ENCODE measurements at places on chromosomes 2 and 18.

DNA sequence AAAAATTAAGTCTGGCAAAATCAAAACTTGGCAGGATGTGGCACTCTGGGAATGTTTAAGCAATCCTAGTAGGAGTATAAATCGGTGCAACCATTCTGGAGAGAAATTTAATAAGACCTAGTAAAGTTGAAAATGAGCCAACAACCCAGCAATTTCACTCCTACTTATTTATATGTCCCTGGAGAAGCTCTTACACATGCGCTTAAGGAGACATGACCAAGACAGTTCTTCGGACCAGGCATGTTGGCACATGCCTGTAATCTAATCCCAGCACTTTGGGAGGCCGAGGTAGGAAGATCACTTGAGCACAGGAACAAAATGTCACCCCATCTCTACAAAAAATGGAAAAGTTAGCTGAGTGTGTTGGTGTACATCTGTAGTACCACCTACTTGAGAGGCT is 374.6 kb upstream of the LYPD1 start:
- DNase-seq: no peak

GRCh38 chr2:84285056-84285747 is 173.9 kb downstream of the SUCLG1 start:
- DNase-seq: no peak

- DNase-seq: no peak
Measured at GRCh38 chr2:69272803-69273471, 114.1 kb downstream of the GFPT1 start.

- no peak for DNase-seq
Measured at GRCh38 chr18:41828137-41828536, 126.9 kb upstream of the PIK3C3 start.

DNA sequence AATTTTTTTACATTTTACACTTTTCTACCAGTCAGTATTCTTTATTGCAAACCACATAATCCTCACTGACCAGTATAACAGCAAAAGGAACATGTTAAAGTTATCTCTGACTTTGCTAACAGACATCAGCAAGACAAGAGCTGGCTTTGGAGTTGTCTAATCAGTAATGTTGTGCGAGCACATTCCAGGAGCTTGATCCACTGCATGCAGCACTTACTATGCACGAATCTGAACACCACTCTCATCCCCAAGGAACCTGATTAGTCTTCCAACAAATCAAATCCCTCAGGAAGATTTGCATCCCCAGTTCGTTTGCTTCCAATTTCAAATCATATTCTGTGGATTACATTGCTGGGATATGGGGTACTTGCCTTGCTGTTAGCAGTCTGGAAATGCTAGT is 269.3 kb upstream of the EPC2 start:
- no peak for DNase-seq

DNA sequence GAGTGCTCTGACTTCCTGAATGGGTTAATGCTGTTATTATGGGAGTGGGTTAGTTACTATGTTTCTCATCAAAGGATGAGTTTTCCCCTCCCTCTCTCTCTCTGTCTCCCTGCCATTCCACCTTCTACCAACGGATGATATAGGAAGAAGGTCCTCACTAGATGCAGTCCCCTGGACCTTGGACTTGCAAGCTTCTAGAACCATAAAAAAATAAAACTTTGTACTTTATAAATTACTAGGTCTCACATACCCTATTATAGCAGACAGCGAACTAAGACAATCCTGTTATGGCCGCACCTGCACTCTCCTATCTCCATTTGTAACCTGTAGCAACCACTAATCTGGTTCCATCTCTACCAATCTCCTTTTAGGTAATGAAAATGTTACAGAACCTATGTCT is 564.9 kb downstream of the CNTNAP5 start:
- no peak for DNase-seq

GRCh38 chr2:229947544-229947943 is 25.2 kb downstream of the FBXO36 start:
- DNase-seq: no peak

- no peak for DNase-seq
Measured at GRCh38 chr2:200367155-200367554, 60.7 kb downstream of the SPATS2L start.

- no peak for DNase-seq
Measured at GRCh38 chr2:111994042-111994441, 61.0 kb upstream of the TMEM87B start.

GRCh38 chr18:74196220-74197119 is 48.1 kb downstream of the TIMM21 start:
- DNase-seq: peak; percentile 6

GRCh38 chr2:75516378-75517360 is 44.1 kb downstream of the EVA1A start:
- DNase-seq: no peak

- no peak for DNase-seq
Measured at GRCh38 chr2:8848328-8849100, 11.1 kb upstream of the KIDINS220 start.

DNA sequence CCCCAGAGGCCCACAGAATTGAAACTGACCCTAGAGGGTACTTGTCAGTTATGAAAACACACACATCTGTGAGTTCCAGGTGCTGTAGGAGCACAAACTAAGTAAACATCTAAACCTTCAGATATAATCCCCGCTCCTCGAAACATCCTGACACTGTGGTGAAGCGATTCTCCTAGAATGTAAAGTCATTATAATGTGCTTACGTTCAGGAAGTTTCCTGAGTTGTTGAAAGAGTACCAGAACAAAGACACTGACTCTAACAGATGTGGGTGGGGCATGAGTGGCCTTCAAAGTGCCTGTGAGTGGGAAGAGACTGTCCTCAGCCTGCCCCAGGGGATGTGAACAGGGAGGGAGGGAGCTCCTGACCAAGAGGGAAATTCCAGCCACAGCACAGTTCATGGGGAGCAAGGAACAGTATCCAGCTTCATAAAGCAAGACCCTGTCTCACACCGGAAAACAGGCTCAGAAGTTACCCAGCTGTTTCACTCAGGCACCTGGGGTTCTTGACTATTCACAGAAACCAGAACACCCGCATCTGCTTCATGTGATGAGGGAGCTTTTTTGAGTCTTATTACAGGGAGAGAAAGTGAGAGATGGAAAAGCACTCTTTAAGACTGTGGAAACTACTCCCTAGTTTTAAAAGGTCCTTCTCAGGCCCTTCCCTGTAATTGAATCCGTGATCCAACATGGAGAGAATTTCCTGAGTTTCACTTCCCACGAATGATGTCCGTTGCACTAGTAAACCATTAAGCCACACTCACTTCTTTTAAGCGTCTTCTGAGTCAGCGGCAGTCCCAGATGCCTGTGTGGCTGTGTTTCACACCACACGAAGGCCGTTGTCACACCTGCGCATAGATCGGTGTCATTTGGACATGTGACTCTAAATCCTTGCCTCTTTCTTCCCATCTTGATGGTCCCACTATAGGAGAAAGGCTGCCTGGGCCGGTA is 88.6 kb upstream of the EML6 start:
- DNase-seq: no peak

- no peak for DNase-seq
Measured at GRCh38 chr2:31238126-31238905, 4.4 kb downstream of the EHD3 start.
